Kidney epithelial cell (primary cell): ENCODE measurements at places on chromosomes 1 and 21. TPM values are rescaled to one million over a fixed set of nuclear protein-coding genes. Genes with fewer than 3 reads are reported as not detected.

The CNN3 gene
- total RNA-seq, result 223 and 226 TPM in 2 replicates

The TRAF3IP3 gene
- not detected in 2 replicates for total RNA-seq

The MSH4 gene
- 0.08 and 0.27 TPM in 2 replicates for total RNA-seq

The OR2T33 gene
- total RNA-seq, result not detected in 2 replicates

The SMIM1 gene
- not detected in 2 replicates for total RNA-seq

The OPRD1 gene
- 0.21 and 0.34 TPM in 2 replicates for total RNA-seq

The MPL gene
- not detected in 2 replicates for total RNA-seq

The DMRTA2 gene
- total RNA-seq, result not detected in 2 replicates

The ZMYND12 gene
- total RNA-seq, result 0.46 and 0.48 TPM in 2 replicates

The PEA15 gene
- 139 and 147 TPM in 2 replicates for total RNA-seq

The BCAS2 gene
- total RNA-seq, result 58.1 and 58.4 TPM in 2 replicates

The CCDC17 gene
- total RNA-seq, result 0.33 and 1.3 TPM in 2 replicates

The C1orf115 gene
- 8.4 and 8.9 TPM in 2 replicates for total RNA-seq

The TTC4 gene
- total RNA-seq, result 29.6 and 30.8 TPM in 2 replicates

The PTGER3 gene
- total RNA-seq, result 0.29 and 1.4 TPM in 2 replicates

The CHI3L1 gene
- 1.5 and 2.1 TPM in 2 replicates for total RNA-seq

The PERM1 gene
- 0.34 TPM in 1 of 2 replicates, not detected in the other for total RNA-seq

The SPRR1B gene
- 0.63 TPM in 1 of 2 replicates, not detected in the other for total RNA-seq

The XKR8 gene
- 11.7 and 12.7 TPM in 2 replicates for total RNA-seq

The SPRR5 gene
- total RNA-seq, result not detected in 2 replicates

The MCOLN3 gene
- 11.6 and 13.6 TPM in 2 replicates for total RNA-seq

The AMPD1 gene
- total RNA-seq, result 0.07 TPM in 1 of 2 replicates, not detected in the other

The RHBG gene
- 0.55 TPM in 1 of 2 replicates, not detected in the other for total RNA-seq

The NBPF1 gene
- total RNA-seq, result 50.3 and 50.6 TPM in 2 replicates

The CASZ1 gene
- total RNA-seq, result 19.1 and 28.2 TPM in 2 replicates

The FAM3B gene
- 4.5 and 6.1 TPM in 2 replicates for total RNA-seq

The RUNX3 gene
- 0.38 and 0.82 TPM in 2 replicates for total RNA-seq

The KCNK1 gene
- 6.2 and 6.3 TPM in 2 replicates for total RNA-seq

The S100A2 gene
- 16.1 and 27.5 TPM in 2 replicates for total RNA-seq

The PDE9A gene
- total RNA-seq, result 3.9 and 4.2 TPM in 2 replicates

The SGIP1 gene
- 6.9 and 9.4 TPM in 2 replicates for total RNA-seq

The TFF2 gene
- not detected in 2 replicates for total RNA-seq

The LCE1B gene
- not detected in 2 replicates for total RNA-seq

The TMEM52 gene
- 0.92 and 3.2 TPM in 2 replicates for total RNA-seq

The AIRE gene
- total RNA-seq, result 0.17 TPM in 1 of 2 replicates, not detected in the other

The TFAP2E gene
- total RNA-seq, result 0.67 and 0.75 TPM in 2 replicates

The NT5C1A gene
- not detected in 2 replicates for total RNA-seq
